ENCODE measurements at places on chromosomes 2 and 18. TPM values are rescaled to one million over a fixed set of nuclear protein-coding genes. Genes with fewer than 3 reads are reported as not detected.

DNMT3A gene
- total RNA-seq = 215 TPM

DNA sequence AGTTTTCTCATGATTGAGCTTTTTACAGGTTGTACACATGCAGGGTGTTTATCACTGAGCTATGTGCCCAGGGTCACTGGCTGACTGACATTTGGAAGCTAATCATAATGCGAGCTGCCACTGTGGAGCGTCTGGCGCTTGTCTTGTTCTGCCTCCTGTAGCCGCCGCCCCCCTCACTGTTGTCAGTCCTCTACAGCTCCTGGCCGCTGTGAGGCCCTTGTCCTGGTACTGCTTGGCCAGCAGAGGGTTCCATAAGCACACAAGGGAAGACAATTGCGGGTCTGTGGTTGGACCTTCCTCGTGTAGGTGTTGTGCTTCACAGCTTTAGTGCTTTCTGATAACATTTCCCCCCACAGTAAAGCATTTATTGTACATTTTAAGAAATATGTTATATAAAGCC is 105.6 kb upstream of the LDLRAD4 start:
- H3K27ac ChIP-seq = no peak overlapping the region
- no peak for DNase-seq
- no peaks in the 10 kb centered on the region for H3K27me3 ChIP-seq
- no peak overlapping the region for H3K4me3 ChIP-seq
- peaks cover 4% of the 10 kb centered on the region for H3K4me1 ChIP-seq

GRCh38 chr2:239380831-239381708 is 19.8 kb downstream of the HDAC4 start:
- H3K36me3 ChIP-seq = peaks cover 10% of the 10 kb centered on the region
- DNase-seq = no peak
- peak overlapping the region; percentile 32 for H3K27ac ChIP-seq
- peaks cover 4% of the 10 kb centered on the region for H3K4me1 ChIP-seq

GRCh38 chr2:102801098-102801718 is 39.4 kb downstream of the TMEM182 start:
- H3K27me3 ChIP-seq = no peaks in the 10 kb centered on the region
- H3K4me3 ChIP-seq = no peak overlapping the region
- H3K27ac ChIP-seq = no peak overlapping the region
- H3K36me3 ChIP-seq = peaks cover 57% of the 10 kb centered on the region
- DNase-seq = no peak
- H3K4me1 ChIP-seq = peaks cover 4% of the 10 kb centered on the region

DNA sequence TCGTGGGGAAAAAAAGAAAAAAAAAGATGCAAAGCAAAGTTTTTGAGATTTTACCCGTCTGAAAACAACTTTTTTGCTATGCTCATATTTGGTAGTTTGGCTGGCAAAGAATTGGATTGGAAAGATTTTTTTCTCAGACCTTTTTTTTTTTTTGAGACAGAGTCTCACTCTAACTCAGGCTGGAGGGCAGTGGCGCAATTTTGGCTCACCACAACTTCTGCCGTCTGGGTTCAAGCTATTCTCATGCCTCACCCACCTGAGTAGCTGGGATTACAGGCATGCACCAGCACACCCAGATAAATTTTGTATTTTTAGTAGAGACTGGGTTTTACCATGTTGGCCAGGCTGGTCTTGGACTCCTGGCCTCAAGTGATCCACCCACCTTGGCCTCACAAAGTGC is 56.3 kb upstream of the TANC1 start:
- peaks cover 26% of the 10 kb centered on the region for H3K4me1 ChIP-seq
- H3K27ac ChIP-seq = no peak overlapping the region
- H3K36me3 ChIP-seq = no peaks in the 10 kb centered on the region
- no peak for DNase-seq

GRCh38 chr2:110883406-110883805 is 151.0 kb downstream of the ACOXL start:
- H3K4me3 ChIP-seq = no peak overlapping the region
- DNase-seq = no peak
- no peak overlapping the region for H3K27ac ChIP-seq
- no peaks in the 10 kb centered on the region for H3K4me1 ChIP-seq

DNA sequence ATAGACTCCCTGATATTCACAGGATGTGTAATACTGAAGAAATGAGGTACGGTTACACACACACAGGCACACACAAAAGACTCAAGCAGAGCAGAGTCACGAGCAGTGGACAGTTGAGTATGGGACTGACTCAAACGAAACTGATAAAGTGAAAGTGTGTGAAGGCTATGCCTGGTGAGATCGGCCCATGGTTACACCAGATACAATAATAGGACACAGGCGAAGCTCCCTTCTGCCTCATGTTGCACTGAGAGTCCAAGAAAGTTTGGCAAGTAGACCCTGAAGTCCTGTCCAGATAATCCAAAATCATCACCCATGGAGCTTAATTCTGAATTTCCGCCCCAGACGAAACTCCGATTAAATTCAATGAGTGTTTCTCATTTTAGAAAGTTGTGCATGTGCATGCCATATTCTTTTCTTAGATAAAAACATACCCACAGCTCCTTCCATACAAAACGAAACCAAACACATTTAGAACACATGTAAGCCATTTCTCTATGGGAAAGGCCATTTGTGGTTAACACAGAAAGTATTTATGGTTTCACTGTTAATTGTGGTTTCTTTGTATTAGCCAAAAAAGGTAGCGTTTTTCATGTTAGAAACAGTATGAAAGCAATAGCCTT is 567.6 kb downstream of the PLCL1 start:
- H3K27ac ChIP-seq = no peak overlapping the region
- DNase-seq = no peak
- no peak overlapping the region for H3K4me3 ChIP-seq
- H3K27me3 ChIP-seq = peaks cover 14% of the 10 kb centered on the region
- H3K36me3 ChIP-seq = no peaks in the 10 kb centered on the region

DNA sequence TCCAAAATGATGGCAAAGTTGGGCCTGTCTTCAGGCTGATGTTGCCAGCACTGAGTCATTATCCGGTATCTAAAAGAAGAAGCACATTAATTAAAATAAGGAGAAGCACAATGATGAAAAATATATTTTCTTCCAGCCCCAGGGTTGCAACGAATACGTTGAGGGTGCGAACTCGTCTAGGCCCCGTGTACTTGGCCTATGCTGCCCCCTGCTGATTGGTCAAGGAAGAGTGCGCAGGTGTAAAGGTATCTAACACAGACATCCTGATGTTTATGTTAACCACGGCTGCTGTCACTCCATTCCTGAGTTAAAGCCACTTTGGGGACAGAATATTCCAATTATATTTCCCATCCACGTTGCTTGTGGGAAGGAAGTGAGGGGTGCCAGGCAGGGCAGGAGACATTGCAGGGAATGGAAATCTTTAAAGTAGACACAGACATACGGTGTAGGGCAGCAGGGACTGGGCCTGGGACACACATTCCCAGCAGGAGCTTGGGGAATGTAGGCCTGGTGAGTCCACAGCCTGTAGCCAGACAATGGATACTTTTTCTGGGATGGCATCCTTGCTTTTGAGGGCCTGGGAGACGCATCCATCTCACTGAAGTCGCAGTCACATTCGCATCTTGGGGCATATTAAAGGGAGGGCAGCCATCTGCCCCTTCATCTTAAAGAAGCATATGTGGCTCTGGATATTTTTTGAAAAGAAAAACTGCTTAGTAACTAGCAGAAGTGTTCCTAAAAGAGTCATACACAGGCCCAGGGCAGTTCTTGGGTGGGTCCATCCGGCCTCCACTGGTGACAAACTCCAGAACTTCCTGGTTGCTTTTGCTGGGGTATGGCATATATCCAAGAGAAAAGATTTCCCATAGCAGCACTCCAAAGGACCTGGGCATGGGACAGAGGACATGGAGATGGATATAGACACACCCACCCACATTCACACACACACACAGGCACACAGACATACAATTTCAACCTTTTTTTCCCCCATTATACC is 81.9 kb downstream of the CLIP4 start:
- H3K27me3 ChIP-seq = peaks cover 1% of the 10 kb centered on the region
- no peak overlapping the region for H3K27ac ChIP-seq
- no peaks in the 10 kb centered on the region for H3K36me3 ChIP-seq
- no peak overlapping the region for H3K4me3 ChIP-seq
- DNase-seq = peak; percentile 79

DNA sequence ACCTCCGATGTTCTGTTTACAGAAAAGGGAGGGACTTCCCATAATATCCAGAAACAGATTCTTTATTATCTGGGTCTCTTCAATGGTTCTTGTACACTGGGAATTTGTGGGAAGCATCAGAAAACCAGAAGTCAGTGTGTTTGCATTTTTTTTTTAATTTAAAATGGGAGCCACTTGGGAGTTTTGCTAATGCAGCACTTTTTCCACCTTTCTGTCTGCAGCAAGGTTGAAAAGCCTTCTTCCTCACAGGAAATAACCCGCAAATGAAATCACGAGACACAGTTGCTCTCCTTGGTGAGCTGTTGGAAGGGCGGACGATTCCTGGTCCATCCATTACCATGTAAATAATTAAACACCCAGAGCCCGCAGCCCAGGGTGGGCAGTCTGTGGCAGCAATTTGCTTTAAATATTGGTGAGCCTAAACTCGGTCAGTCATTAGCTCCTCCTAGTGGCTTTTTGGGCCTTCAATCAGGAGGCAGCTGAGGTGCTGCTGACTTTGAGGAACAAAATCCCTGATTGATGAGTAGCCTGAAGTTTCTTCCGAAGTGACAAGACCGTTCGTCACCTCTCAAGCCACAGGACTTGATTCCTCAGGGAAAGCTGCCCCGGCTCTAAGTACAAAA is 471.5 kb downstream of the EPHA4 start:
- peaks cover 25% of the 10 kb centered on the region for H3K27me3 ChIP-seq
- no peaks in the 10 kb centered on the region for H3K36me3 ChIP-seq
- peaks cover 21% of the 10 kb centered on the region for H3K4me1 ChIP-seq
- no peak for DNase-seq
- H3K27ac ChIP-seq = no peak overlapping the region
- no peak overlapping the region for H3K4me3 ChIP-seq

Data from mesothelial cell of epicardium (in vitro differentiated cells).